PC-9 (cell line): ENCODE measurements at places on chromosomes 12 and 14. TPM values are rescaled to one million over a fixed set of nuclear protein-coding genes. Genes with fewer than 3 reads are reported as not detected.

GPX2 gene
- total RNA-seq = 196 and 323 TPM in 2 replicates

MYF6 gene
- total RNA-seq = not detected in 2 replicates

KCTD10 gene
- 37.4 and 45.9 TPM in 2 replicates for total RNA-seq

BMP4 gene
- 62.4 and 63.5 TPM in 2 replicates for total RNA-seq

CDKN3 gene
- total RNA-seq = 61.1 and 105 TPM in 2 replicates

NOVA1 gene
- total RNA-seq = 0.68 and 1.1 TPM in 2 replicates

SERPINA4 gene
- not detected in 2 replicates for total RNA-seq

ARMH4 gene
- not detected in 2 replicates for total RNA-seq

DNA sequence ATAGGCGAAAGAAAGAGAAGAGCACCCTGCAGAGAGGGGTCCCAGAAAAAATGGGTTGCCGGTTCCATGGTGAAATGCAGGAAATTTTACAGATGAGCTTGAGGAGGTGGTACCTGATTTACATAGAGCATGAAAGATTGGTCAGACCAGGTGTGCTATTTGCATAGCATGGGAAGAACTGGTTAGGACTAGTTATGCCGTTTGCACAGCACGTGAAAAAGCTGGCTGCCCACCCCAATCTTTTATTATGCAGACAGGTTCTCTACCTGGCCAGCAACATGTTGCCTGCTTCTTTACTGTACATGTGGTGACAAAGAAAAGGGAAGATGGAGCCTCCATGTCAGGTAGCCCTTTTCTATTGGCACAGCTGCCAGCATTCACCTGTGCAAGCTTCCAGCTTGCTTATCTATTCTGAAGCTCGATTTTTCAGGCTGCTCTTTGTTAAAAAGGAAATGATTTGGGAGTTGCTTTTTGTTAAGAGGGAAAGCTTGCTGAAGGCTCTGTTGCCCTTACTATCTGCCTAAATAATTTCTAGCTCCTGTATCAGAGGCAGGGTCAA lies 62.9 kb upstream of the ELK3 start:
- DNase-seq = no peak

DNA sequence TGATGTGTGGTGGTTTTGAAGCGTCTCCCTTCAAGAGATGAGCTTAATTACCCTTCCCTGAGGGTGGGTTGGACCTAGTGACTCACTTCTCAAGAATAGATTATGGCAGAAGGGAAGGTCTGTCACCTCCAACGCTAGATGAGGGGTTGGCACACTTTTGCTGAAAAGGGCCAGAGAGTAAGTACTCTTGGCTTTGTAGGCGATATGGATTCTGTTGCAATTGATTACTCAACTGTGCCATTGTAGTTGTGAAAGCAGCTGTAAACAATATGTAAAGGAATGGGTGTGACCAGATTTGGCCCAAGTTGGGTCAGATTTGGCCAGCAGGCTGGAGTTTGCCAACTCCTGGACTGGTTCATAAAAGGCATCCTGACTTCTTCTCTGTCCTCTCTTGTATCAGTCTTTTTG lies 53.3 kb downstream of the SMIM41 start:
- DNase-seq = no peak

DNA sequence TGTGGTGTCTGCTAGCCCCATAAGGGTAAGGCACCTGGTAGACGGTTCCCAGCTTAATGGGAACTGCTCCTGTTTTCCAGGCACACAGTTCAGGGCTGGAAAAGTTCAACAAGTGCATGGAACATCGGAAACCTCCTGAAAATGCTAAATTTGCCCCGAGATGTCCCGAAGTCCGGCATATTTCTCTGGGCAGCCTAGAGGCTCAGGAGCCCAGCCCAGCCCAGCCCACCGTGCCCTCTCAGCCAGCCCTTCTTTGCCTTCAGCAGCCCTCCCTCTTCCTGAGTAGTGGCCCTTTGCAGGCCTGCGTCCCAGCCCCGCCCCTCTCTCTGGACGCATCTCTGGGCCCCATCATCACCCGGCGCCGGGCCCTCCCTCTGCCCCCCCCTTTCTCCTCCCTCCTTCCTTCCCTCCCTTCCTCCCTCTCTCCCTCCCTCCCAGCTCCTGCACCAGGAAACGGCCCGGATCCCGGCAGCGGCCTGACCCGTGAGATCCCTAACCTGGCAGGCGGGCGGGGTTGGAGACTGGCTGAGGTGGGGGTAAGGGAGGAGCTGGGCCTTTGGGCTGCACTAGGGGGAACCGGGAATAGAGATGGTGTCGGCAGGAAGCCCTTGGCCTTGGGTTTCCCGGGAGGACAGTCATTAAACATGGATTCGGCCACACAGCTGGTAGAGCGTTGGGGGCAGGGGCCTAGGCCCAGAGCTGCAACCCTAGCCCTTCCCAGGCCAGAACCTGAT lies at the start of gene BCL2L2:
BCL2L2 (plus strand) TSS at position 422 of the 734 bp plus-strand sequence. CDS start 935 bp downstream, outside the sequence.
- peak; percentile 84 for DNase-seq

DNA sequence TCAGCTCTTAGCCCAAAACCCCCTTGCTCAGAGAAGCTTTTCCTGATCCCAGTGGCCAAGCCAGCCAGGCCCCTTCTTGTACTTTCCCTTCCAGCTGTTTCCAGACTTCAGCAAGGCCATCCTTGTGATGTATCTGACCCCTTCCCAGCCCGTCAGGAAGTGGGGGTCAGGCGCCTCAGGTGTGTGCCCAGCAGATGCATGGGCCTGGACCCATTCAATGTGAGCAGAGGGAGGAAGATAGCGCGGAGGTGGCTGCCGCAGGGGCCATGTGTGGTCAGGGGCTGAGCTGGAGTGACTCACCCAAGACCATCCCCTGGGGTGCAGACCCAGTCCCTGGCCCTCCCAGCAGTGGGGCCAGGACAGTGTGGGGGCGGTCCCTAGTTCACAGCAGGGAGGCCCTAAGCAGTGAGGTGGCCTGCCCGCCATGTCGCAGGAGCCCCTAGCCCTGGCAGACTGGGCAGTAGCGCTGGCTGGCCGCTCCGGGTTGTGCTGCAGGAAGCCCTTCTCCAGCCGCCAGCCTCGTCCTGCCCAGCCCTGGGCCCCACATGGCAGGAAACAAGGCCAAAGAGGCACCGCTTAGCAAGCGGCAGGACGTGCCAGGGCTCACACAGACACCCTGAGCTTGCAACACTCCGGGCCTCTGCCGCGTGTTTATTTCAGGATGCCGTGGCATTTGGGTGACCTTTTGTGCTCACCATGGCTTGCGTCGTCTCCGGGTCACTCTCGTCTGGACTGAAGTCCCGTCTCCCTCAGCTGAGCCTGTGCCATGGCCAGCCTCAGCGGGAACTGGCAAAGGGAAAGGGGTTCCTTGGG lies 12.0 kb downstream of the ADSS1 start:
- DNase-seq = no peak

DNA sequence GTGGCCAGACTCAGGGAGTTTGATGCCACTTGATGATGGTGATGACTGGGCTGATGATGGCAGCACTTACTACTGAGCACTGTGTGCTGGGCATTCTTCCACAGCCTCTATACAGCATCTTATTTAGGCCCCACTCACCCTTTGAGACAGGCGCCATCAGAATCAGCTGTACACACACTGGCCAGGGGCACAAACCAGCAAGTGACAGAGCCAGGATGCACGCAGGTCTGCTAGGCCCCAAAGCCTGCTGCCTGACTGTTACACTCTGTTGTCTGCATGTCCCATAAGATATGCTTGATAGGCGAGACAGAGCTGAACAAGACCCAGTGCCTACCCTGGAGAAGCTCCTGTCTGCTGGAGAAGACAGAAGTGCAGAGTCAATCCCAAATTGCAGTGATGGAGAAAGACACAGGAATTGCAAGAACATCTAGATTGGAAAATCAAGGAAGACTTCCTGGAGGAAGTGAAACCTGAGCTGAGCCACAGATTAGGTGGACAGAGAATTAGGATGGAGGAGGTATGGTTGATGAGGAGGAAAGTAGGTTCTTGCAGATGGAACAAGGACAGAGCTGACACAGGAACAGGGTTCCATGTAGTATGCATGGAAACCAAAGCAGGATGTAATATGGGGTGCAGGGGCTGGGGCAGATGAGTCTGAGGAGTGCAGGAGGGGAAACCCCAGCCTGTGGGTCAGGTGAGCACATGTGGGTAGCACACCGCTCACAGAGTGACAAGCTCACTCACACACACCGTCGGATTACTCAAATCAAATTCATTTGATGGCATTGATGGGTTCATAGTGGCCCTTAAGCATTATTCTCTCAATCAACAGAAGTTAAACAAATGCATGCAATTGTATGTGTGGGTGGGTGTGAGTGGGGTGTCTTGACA lies 117.3 kb downstream of the BEGAIN start:
- no peak for DNase-seq

GRCh38 chr14:103031956-103032355 lies 25.4 kb downstream of the CDC42BPB start:
- DNase-seq = no peak

GRCh38 chr12:107761502-107761904 lies 566 bp upstream of the PRDM4 start:
- no peak for DNase-seq

GRCh38 chr12:47753021-47754001 lies 5.4 kb downstream of the RAPGEF3 start:
- peak; percentile 89 for DNase-seq

DNA sequence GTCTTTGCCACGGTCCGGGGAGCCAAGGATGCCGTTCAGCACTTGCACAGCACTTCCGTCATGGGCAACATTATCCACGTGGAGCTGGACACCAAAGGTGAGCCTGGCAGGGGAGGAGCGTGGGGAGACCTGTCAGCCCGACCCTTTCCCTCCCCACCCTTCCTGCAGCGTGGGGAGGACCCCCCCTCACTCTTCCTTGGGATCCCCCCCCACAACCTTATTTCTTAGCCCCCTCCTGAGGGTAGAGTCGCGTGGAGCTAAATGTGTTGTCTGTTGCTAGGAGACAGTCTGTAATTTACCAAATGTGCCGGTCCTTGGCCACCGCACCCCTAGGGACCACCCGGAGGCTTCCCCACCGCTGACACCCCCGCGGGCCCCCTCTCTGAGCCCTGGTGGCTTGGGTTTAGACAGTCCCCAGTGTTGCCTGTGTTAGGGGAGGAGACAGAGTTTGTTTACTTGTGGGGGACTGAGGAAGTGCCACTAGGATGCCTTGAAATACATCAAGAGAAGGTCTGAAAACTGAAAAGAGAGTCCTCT lies 2.3 kb downstream of the SETD1B start:
- DNase-seq = no peak

DNA sequence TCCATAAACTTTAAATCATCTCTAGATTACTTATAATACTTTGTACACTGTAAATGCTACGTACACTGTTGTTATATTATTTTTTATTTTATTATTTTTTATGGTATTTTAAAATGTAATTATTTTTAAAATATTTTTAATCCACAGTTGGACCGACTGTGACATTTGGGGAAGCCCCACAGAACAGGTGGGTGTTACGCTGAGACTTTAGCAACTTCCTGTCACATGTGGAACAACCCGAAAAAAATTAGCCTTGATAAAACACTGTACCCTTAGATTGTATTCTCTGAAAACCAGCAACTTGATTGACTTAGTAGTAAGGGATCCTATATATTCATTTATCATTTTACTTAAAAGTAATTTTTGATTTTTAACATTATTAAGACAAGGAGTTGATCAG lies 1755.7 kb upstream of the SEL1L start:
- DNase-seq = no peak

- no peak for DNase-seq
These were observed at the start of gene MFAP5 for GRCh38 chr12:8662593-8662992. MFAP5 (minus strand) TSS chr12:8662826; CDS start chr12:8662104, 722 bp downstream.

DNA sequence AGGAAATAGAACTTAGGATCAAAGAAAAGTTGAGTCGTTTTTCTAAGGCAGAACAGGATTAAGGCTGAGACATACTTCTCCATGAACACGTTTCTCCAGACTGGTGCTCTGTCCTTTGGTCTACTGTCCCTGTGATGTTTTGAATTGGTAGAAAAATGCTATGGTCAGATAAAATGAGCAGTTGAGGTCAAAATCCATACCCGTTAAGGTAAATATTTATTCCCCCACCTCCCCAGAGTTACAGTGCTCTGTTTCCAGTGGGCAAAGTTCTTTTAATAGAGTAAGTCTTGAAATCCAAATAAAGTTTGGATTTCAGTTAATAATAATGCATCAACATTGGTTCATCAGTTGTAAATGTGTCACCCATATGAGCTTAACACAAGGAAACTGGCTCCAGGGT lies 74.5 kb downstream of the PTHLH start:
- DNase-seq = no peak

GRCh38 chr14:73743431-73743931 lies 29.3 kb upstream of the PNMA1 start:
- no peak for DNase-seq

GRCh38 chr12:102549691-102550090 lies 69.3 kb upstream of the IGF1 start:
- DNase-seq = no peak

- DNase-seq = no peak
These were observed 58.3 kb downstream of the CCNK start for GRCh38 chr14:99539491-99539890.

- no peak for DNase-seq
These were observed 64.9 kb upstream of the LMNTD1 start for GRCh38 chr12:25617991-25618390.

- no peak for DNase-seq
These were observed 159.1 kb downstream of the C12orf50 start for GRCh38 chr12:87870061-87870460.

DNA sequence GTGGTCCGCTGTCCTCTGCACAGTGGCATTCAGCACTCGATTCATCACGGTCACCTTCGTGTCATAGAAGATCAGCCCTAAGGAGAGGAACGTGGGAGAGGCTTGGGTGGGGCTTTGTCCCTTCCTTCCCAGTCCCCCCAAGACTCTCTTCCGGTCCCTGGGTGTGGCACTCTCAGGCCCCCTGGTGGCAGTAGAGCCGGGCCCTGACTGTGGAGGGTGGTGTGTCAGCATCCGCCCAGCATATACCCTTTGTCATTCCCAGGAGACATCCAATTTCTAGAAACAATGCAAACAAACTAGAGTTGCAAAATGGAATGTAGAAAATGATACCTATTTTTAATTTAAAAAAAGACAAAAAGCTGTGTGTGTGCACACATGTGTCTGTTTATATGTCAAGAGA lies 45.0 kb downstream of the TRAFD1 start:
- no peak for DNase-seq

DNA sequence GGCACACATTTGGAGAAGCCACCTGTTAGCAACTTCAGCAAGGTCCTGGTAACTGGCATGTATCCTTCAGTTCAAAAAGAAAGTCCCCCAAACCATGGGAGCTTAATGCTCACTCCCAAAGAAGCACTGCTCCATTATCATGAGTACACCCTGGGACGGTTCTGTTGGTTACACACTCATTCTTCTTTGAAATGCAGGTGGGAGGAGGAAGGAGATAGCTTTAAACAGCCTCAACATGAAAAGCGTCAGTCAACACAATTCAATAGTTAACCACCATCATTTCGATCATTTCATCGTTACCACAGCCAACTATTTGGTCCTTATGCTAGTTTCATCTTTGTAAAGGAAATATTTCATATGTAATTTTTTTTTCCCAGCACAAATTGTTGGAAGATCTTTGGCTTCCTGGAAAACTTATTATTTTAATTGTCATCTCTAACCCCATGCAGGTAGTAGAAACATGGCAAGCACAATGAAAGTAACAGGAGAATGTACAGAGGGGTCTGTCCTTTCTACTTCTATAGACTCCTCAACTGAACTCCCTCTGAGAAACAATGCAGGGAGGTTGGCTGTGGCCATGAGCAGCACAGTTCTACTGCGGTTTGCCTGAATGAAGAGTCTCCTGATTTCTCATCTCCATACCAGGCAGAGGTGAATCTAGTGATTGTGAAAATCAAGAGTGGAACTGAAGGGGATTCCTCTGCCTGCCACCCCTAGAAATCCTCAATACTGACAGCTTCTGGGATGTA lies 196.4 kb upstream of the FOXN3 start:
- no peak for DNase-seq

GRCh38 chr12:72207486-72208409 lies 64.4 kb upstream of the TRHDE start:
- DNase-seq = no peak

- no peak for DNase-seq
These were observed 35.5 kb downstream of the TMBIM6 start for GRCh38 chr12:49776858-49777257.
